ENCODE measurements at places on chromosomes 6 and 20. TPM values are rescaled to one million over a fixed set of nuclear protein-coding genes. Genes with fewer than 3 reads are reported as not detected.

LY86 gene
- total RNA-seq, result not detected

TRIM40 gene
- not detected for total RNA-seq

DNA sequence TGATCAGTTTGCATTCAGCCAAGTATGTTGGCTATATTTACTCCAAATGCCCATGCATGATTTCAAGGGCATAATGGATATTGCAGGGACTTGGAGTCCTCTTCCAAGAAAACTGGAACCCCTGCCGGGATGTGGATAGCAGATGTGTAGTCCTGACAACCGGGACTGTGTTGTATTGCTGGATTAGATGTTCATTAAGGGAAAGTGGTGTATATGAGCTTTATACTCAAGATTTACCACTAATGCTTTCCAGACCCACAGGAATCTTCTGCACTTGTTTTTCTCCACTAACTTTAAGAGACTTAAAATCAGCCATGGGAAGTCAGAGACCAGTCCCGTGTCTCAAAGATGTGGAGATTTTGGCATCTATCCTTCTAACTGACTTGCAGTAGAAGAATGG, 770.9 kb downstream of the HDGFL1 start:
- DNase-seq, result no peak

LSM14B gene
- 45.6 TPM for total RNA-seq

DNA sequence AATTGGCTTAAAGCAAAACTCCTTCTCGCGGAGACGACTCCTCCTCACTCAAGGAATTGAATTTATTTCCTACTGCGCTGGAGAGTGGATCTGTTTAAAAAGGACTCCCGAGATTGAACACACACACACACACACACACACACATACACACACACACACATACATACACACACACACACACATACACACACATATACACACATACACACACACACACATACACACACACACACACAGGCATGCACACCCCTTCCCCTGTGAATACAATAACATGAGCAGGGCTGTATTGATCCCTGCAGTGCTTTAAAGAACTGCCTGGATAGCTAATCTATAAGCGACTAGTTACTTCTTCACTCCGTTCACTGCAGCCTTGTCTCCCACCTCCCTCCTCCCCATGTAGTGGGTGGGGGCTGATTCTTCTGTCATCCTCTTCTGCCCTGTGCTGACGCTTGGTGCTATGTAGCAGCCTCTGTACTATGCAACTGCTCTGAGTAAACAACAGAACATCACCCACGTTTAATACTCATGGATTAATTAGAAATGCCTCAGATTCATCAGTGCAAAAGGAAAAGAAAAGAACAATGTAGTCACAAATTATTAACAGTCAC, 549.0 kb downstream of the CDH26 start:
- no peak for DNase-seq

- no peak for DNase-seq
These were observed 366.0 kb downstream of the LAMA2 start for GRCh38 chr6:129248946-129249345.

DNA sequence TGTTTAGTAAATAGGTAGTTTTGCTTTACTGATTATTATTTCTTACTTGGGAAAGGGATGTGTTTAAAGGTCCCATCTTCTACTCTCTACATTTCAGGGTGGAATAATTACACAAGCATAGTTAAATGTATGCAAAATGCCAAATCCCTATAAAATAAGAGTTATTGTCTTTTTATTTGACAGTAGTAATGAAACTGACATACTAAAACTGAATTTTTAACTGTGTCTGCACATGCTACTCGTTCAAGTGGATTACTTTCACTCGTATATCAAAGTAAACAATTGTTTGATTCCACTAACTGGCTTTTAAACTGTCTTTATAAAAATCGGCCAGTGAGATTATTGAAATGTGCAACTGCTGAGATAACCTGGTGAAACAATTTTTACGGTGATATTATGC, 602.9 kb upstream of the ADGRB3 start:
- no peak for DNase-seq

DNA sequence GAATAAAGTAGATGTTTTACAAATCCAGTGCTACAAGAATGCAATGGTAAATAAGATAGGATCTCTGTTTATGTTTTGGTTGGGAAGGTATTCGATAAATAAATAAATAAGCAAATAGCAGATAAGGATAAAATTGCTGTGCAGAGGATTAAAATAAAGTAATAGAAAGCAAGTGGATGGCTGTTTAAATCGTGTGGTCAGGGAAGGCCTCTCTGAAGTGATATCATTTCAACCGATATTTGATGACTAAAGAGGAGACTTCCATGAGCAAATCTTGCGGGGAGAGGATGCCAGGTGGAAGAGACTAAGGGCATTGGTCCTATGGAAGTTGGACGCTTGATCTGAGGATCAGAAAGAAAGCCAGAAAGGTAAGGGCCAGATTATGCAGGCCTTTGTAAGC, 92.0 kb upstream of the CCN2 start:
- no peak for DNase-seq

GRCh38 chr6:16898640-16899396, 137.6 kb upstream of the ATXN1 start:
- DNase-seq, result no peak

DNA sequence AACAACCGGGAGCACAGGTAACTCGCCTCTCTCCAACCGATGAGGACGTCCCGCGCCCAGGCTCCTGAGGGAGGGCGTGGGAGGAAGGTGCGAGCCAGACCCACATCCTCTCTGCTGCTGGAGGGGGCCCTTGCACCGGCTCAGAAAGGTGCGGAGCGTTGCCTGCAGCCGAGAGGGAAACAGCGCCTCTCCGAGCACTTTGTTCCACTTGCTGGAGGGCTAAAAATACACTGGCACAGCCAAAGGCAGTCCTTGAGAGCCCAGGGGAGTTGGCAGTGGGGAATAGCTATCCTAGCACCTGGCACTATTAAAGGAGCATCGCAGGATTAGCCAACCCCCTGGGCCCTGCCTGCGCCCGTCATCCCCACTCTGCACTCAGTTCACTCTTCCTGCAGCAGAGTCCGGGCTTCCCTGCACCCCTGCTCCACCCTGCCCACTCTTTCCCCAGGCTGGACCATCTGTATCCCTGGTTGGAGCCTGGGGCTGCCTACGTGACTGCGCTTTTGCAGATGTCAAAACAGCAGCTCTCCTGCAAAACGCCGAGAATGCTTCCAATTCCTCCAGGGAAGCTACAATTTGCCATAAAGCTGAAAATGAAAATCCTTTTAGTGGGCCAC, 108.9 kb downstream of the SNX5 start:
- no peak for DNase-seq

- no peak for DNase-seq
These were observed 106.9 kb downstream of the FAM50B start for GRCh38 chr6:3956054-3956453.

DNA sequence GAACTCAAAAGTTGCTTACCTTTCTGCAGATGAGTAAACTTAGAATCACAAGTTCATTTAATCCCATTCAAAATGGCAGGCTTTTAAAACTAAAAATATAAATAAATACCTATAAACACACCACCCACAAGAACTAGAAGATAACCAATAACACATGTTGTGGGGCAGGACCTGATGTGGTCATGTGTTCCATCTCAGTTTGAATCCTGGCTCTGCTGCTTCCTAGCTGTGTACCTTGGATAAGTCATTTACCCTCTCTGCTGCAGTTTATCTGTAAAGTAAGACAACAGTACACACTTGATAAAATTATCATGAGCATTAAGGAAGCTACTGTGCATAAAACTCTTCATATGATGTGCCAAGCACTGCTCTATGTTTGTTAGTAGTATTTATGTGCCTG, 22.0 kb downstream of the TRIM27 start:
- DNase-seq, result no peak

- no peak for DNase-seq
These were observed 64.5 kb downstream of the IPCEF1 start for GRCh38 chr6:154292066-154292465.

- no peak for DNase-seq
These were observed 302.9 kb upstream of the SYNCRIP start for GRCh38 chr6:85945459-85946185.

Data from A172 (cell line).